ENCODE measurements at places on chromosomes 16 and 17. TPM values are rescaled to one million over a fixed set of nuclear protein-coding genes. Genes with fewer than 3 reads are reported as not detected.

- peak overlapping the region; percentile 43 for H3K27ac ChIP-seq
- DNase-seq = no peak
- H3K36me3 ChIP-seq = no peaks in the 10 kb centered on the region
- no peak overlapping the region for H3K4me3 ChIP-seq
- no peaks in the 10 kb centered on the region for H3K27me3 ChIP-seq
Measured at GRCh38 chr17:47257651-47258339, 4.2 kb downstream of the ITGB3 start.

GRCh38 chr17:8465759-8466158, 30.1 kb downstream of the NDEL1 start:
- DNase-seq = no peak
- H3K4me3 ChIP-seq = no peak overlapping the region
- H3K27ac ChIP-seq = no peak overlapping the region
- H3K36me3 ChIP-seq = no peaks in the 10 kb centered on the region
- H3K27me3 ChIP-seq = no peaks in the 10 kb centered on the region

- peak overlapping the region; percentile 90 for H3K4me3 ChIP-seq
- peak overlapping the region; percentile 96 for H3K27ac ChIP-seq
- H3K27me3 ChIP-seq = no peaks in the 10 kb centered on the region
- H3K4me1 ChIP-seq = peaks cover 12% of the 10 kb centered on the region
- no peaks in the 10 kb centered on the region for H3K36me3 ChIP-seq
Measured at GRCh38 chr17:81391936-81392908, 3.0 kb upstream of the BAHCC1 start.

Gene SOST
- total RNA-seq = not detected

DNA sequence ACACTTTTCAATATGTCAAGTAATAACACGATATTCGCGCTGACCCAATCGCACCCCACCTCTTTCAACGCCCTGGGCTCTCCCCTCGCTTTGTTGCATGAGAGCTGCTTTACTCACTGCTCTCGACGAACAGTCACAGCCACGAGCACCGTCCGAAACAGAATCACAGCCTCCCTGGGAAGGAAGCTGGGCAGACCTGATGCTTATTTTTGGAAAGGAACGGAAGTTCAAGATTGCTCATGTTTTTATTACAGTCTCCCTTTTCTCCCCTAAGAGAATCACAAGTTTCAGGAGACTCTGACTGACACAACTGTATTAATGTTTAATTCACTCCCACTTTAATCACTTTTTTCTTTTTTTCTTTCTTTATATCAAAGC, 67.8 kb downstream of the ANKRD11 start:
- no peak overlapping the region for H3K4me3 ChIP-seq
- H3K4me1 ChIP-seq = no peaks in the 10 kb centered on the region
- H3K27me3 ChIP-seq = no peaks in the 10 kb centered on the region

Gene ZPBP2
- not detected for total RNA-seq

- H3K27me3 ChIP-seq = peaks cover 11% of the 10 kb centered on the region
- no peak for DNase-seq
- peak overlapping the region; percentile 92 for H3K27ac ChIP-seq
- peaks cover 29% of the 10 kb centered on the region for H3K4me1 ChIP-seq
Measured at GRCh38 chr17:79838522-79839274, 542 bp downstream of the CBX4 start.

Gene GABARAP
- total RNA-seq = 631 TPM

DNA sequence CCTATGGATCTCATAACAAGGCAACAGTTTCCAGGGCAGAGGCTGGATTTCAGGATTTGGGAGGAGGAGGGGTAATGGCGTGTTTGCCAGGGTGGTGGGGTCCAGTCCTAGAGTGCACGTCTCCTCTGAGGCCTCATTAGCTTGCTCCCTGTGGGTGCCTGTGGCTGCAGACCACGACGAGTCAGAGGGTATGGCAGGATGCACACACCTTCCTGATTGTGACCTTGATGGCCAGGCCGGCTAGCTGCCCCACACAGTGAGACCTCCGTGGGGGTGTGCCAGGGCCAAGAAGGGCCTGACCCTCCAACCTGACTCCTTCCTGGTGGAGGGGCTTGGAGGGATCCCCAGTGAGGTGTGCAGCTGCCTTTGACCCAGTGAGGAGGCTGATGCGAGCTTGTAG, 4.0 kb upstream of the SMTNL2 start:
- no peak overlapping the region for H3K27ac ChIP-seq
- H3K4me3 ChIP-seq = no peak overlapping the region
- DNase-seq = no peak
- no peaks in the 10 kb centered on the region for H3K4me1 ChIP-seq
- no peaks in the 10 kb centered on the region for H3K27me3 ChIP-seq

Gene CDRT15L2
- total RNA-seq = not detected

- H3K27ac ChIP-seq = no peak overlapping the region
- no peaks in the 10 kb centered on the region for H3K4me1 ChIP-seq
- H3K36me3 ChIP-seq = no peaks in the 10 kb centered on the region
- DNase-seq = no peak
Measured at GRCh38 chr17:44543905-44544523, 13.3 kb upstream of the FZD2 start.

GRCh38 chr17:77928519-77929179, 29.9 kb upstream of the TNRC6C start:
- no peak for DNase-seq
- peaks cover 4% of the 10 kb centered on the region for H3K27me3 ChIP-seq
- no peak overlapping the region for H3K4me3 ChIP-seq
- no peaks in the 10 kb centered on the region for H3K4me1 ChIP-seq
- H3K36me3 ChIP-seq = no peaks in the 10 kb centered on the region

GRCh38 chr17:41962768-41963434, 3.7 kb upstream of the CNP start:
- H3K27me3 ChIP-seq = no peaks in the 10 kb centered on the region
- no peak overlapping the region for H3K27ac ChIP-seq
- no peak overlapping the region for H3K4me3 ChIP-seq

GRCh38 chr17:32772453-32773025, 104.4 kb downstream of the MYO1D start:
- H3K27ac ChIP-seq = no peak overlapping the region
- no peaks in the 10 kb centered on the region for H3K36me3 ChIP-seq
- no peak for DNase-seq
- H3K27me3 ChIP-seq = no peaks in the 10 kb centered on the region
- no peaks in the 10 kb centered on the region for H3K4me1 ChIP-seq

DNA sequence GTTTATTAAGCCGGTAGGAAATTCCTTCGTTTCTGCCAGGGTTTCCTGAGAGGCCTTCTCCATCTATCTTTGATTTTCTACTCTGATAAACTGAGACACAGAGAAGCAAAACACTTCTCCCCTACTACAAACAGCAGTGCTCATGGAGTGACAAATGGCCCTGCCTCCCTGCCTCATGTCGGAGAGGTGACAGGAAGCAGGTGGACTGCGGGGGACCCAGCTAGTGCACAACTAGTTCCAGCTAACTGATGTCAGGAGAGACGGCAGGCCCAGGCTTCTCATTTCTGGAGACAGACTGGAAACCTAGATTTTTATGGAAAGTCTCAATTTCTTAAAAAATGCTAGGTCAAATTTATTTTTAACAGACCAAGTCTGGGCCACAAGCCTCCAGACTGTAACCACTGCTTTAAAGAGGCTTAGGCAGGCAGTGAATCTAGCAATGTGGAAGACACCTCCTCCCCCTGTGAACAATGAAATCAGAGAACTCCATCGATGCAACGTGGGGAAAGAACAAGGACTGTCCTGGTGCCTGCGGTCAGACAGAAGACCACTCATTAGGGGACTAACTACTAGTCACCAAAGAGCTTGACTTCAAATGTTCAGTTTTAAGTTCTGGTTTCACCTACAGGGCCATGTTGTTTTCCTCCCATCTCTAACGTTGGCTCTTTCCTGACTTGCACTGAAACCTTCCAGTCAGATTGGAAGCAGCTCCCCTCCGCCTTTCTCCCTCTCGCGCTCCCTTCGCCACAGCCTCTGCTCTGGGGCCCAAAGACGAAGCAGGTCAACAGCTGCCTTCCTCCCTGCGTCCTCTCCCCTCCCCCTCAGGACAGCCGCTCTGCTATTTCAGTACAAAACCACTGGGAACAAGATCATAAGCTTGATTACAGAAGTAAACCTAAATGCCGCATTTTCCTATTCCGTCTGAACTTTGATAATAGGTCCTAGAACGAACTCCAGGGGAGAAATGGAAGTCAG, 17.6 kb downstream of the GTF3C1 start:
- H3K36me3 ChIP-seq = peaks cover 9% of the 10 kb centered on the region
- H3K4me3 ChIP-seq = no peak overlapping the region

DNA sequence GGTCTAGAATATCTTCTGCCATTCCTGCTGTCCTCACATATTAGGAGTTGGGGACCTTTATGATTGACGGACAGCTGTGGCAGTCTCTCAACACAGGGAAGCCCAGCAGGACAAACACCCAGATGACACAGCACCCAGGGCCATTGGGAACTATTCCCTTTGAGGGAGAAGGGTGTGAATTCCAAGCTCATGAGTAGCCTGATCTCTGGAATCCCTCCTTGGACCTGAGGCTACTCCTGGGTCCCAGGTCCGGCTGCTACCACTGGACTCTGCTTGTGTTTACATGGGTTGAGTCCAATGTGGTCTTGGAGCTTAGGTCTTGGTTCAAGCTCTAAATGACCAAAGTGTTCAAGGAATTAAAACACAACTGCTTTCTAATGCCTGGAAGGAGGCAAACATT, 78.9 kb downstream of the SLC6A2 start:
- no peak overlapping the region for H3K27ac ChIP-seq
- no peaks in the 10 kb centered on the region for H3K36me3 ChIP-seq
- no peaks in the 10 kb centered on the region for H3K27me3 ChIP-seq
- DNase-seq = no peak
- no peaks in the 10 kb centered on the region for H3K4me1 ChIP-seq

Gene KRTAP1-5
- total RNA-seq = not detected

DNA sequence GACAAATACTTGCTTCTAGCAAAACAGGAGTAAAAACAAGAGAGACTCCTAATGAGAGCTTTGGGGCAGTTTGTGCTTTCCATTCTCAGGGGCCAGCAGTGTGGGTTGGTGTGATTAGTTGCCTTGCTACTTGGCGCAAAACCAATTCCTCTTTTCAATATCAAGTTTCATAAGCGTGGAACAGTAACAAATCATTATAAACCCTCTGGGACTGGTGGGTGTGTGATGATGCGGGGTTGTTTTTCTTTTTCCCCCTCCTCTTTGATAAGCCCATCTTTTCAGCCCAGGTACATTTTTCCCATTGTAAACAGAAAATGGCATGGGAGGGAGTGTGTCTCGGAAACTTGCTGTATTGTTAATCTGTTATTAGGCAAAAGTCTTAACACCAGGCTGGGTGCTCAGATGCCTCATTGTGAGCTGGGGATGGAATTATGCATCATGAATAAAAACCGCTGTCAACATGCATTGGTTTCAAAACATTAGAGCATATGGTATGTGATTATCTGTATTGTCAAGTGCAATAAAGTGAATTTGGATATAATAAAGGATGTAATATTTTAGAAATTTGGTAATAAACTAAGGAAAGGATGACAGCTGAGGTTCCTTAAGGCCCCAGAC, 166.4 kb downstream of the CCDC182 start:
- peak overlapping the region; percentile 65 for H3K27ac ChIP-seq
- no peaks in the 10 kb centered on the region for H3K36me3 ChIP-seq
- DNase-seq = no peak
- peak overlapping the region; percentile 58 for H3K4me3 ChIP-seq
- H3K27me3 ChIP-seq = no peaks in the 10 kb centered on the region

Gene KRTAP17-1
- not detected for total RNA-seq

- DNase-seq = no peak
- no peak overlapping the region for H3K4me3 ChIP-seq
- peak overlapping the region; percentile 62 for H3K27ac ChIP-seq
- H3K27me3 ChIP-seq = no peaks in the 10 kb centered on the region
- no peaks in the 10 kb centered on the region for H3K36me3 ChIP-seq
Measured at GRCh38 chr17:69485901-69486643, 71.6 kb downstream of the MAP2K6 start.

Gene KRT25
- total RNA-seq = not detected

DNA sequence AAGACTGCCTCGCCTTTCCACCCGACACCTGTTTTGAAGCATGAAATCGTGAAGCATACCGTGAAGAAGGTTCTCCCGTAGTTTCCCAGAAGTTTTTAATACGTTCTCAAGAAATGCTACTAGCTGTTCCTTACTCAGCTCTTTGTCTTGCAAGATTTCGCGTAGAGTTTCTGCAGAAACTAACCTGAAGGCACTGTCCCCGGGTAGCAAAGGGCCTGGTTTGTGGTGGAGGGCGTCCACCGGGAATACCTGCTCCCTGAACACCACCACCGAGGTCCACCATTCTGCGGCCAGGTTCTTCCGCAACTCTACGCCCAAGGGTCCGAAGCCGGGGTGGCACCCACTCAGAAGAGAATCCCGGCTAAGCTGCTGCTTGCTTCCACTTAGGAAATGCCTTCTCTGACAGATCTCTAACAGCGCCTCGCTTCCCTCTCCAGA, 487 bp downstream of the POLG2 start:
- no peak for DNase-seq
- peak overlapping the region; percentile 84 for H3K27ac ChIP-seq
- peaks cover 5% of the 10 kb centered on the region for H3K4me1 ChIP-seq
- peak overlapping the region; percentile 82 for H3K4me3 ChIP-seq
- peaks cover 1% of the 10 kb centered on the region for H3K36me3 ChIP-seq

DNA sequence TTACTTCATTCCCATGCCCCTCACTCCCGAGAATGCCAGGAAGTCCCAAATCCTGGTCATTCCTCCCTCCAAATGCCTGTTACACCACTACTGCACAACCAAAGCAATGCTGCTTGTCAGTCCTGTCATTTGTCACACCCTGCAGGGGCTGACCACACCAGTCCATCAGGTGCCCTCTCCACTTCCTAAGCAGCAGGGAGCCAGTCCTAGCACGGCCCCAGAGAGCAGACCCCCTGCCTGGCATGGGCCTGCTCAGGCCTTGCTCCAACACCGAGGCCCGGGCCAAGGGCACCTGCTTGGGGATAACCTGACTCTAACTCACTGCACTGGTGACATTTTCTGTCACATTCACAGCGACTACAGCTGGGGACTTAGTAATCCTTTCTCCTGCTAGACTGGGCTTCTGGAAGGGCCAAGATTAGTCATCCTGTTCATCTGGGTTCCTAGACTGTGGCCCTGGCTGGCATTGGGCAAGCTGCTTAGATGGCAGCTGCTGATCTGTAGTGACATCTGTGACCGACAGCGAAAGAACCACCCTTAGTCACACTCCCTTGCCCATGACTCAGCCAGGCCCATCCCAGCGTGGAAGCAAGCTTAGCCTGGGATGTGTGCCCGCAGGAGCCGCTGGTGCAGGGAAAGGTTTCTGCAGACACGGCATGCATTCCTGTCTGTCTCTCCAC, 5.4 kb downstream of the ALYREF start:
- peaks cover 4% of the 10 kb centered on the region for H3K4me1 ChIP-seq
- H3K27ac ChIP-seq = peak overlapping the region; percentile 11
- DNase-seq = no peak
- H3K36me3 ChIP-seq = no peaks in the 10 kb centered on the region

GRCh38 chr16:89371968-89372634, 118.3 kb downstream of the ANKRD11 start:
- no peaks in the 10 kb centered on the region for H3K27me3 ChIP-seq
- no peaks in the 10 kb centered on the region for H3K36me3 ChIP-seq
- H3K27ac ChIP-seq = no peak overlapping the region

GRCh38 chr16:17068524-17068923, 402.2 kb downstream of the XYLT1 start:
- H3K27ac ChIP-seq = no peak overlapping the region
- no peak overlapping the region for H3K4me3 ChIP-seq
- H3K27me3 ChIP-seq = no peaks in the 10 kb centered on the region
- no peaks in the 10 kb centered on the region for H3K36me3 ChIP-seq

Gene KRTAP2-2
- not detected for total RNA-seq
